ENCODE measurements at places on chromosomes 4 and X. TPM values are rescaled to one million over a fixed set of nuclear protein-coding genes. Genes with fewer than 3 reads are reported as not detected.

GRCh38 chr4:55817691-55818090 is 1.9 kb upstream of the EXOC1L start:
- H3K27ac ChIP-seq: no peak overlapping the region
- no peaks in the 10 kb centered on the region for H3K27me3 ChIP-seq
- no peaks in the 10 kb centered on the region for H3K36me3 ChIP-seq
- no peaks in the 10 kb centered on the region for H3K4me1 ChIP-seq
- no peak overlapping the region for H3K4me3 ChIP-seq

DNA sequence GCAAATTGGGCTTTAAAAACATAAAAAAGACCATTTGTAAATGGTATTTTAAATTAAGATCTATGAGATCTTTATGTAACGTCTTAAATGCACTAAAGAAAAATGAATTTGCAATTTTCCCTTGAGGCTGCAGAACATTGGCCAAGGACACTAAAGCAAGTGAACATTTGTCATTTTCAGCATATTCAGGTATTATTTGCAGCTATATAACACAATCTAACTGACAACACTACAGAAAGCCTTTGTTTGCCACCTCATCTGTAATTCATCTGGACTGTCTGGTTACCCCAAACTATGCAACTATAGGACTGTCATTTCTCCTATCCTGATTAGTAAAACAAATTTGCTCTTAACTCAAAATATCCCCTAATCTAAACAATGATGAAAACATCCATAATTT is 74.8 kb downstream of the ANTXR2 start:
- no peaks in the 10 kb centered on the region for H3K27me3 ChIP-seq
- H3K36me3 ChIP-seq: no peaks in the 10 kb centered on the region
- no peak for DNase-seq
- H3K27ac ChIP-seq: no peak overlapping the region
- no peaks in the 10 kb centered on the region for H3K4me1 ChIP-seq

GRCh38 chr4:4599481-4600275 is 57.8 kb upstream of the STX18 start:
- H3K4me3 ChIP-seq: no peak overlapping the region
- H3K27ac ChIP-seq: no peak overlapping the region
- H3K27me3 ChIP-seq: no peaks in the 10 kb centered on the region
- DNase-seq: no peak
- H3K36me3 ChIP-seq: no peaks in the 10 kb centered on the region

DNA sequence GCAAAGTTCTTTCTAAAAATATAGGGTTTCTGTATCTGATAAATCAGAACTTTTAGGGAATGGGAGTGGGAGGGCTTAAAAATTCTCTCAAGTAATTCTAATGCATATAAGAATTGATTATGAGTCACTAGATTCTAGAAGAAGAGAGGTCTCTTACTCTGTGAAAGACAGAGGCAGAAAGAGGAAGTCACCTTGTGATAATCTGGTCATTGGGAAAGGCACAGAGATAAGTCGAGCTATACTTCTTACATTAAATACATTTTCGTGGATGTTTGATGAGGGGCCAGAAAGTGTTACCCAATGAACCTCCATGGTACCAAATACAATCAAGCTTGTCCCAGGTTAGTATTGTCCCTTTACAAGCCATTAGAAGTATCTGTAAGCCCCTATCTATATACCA is 134.4 kb downstream of the MAD2L1 start:
- no peaks in the 10 kb centered on the region for H3K4me1 ChIP-seq
- no peak for DNase-seq
- no peak overlapping the region for H3K27ac ChIP-seq
- no peaks in the 10 kb centered on the region for H3K36me3 ChIP-seq
- H3K4me3 ChIP-seq: no peak overlapping the region
- H3K27me3 ChIP-seq: no peaks in the 10 kb centered on the region

- H3K27me3 ChIP-seq: no peaks in the 10 kb centered on the region
- no peaks in the 10 kb centered on the region for H3K4me1 ChIP-seq
- peak; percentile 51 for DNase-seq
- no peak overlapping the region for H3K4me3 ChIP-seq
- peak overlapping the region; percentile 82 for H3K27ac ChIP-seq
- H3K36me3 ChIP-seq: no peaks in the 10 kb centered on the region
These were observed 3.2 kb downstream of the EFNB1 start for GRCh38 chrX:68832101-68832416.

DNA sequence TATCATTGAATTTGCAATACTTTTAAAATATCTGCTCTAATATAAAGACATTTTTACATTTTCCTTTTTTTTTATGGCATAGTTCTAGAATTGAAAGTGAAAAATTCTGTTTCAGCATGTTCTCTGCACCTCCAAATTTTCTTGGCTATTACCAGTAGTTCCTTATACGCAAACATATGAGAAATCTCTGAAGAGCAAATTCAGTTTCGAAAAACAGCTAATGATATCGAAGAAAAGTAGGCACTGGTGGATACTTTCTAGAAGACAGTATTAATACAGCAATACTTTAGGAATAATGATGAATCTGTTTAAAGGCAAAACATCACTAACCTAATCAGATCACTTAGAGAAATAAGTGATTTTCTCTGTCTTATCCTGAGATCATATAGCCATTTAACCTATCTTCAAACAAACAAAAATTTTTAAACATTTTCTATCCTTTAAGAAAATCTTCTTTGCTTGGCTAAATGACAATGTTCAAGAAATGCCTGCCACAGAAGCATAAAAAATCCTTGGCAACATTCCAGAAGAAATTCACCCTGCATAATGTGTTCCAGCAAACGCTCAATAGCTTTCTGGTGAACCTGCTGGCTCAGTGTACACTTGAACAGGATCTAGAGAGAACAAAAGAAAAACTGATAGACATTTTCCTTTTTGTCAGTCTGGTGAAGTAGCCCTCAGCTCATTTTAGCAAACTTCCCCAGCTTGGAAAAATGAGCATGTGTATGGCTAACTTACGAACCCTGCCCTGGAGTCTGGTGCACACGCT is 51.2 kb upstream of the KLF3 start:
- H3K27ac ChIP-seq: no peak overlapping the region
- H3K36me3 ChIP-seq: no peaks in the 10 kb centered on the region
- no peaks in the 10 kb centered on the region for H3K4me1 ChIP-seq
- no peak overlapping the region for H3K4me3 ChIP-seq
- no peak for DNase-seq

DNA sequence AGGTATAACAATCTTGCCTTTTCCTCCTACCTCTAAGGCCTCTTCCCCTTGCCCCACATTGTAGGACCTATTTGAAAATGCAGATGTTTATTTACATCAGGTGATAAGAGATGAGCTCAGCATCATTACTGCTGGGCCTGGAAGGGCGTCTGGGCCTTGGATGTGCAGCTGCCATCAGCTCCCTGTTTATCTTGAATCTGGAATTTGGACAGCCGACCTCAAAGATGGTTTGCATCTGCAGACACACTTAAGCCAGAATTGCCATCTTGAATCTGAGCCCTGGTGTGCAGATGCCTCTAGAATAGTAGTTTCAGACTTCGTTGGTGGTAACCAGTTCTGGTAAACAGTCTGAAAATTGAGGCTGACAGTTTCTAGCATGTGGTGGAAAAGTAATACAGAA is 59.0 kb downstream of the FAM193A start:
- peaks cover 8% of the 10 kb centered on the region for H3K4me1 ChIP-seq
- DNase-seq: no peak
- no peaks in the 10 kb centered on the region for H3K36me3 ChIP-seq
- H3K27me3 ChIP-seq: no peaks in the 10 kb centered on the region
- no peak overlapping the region for H3K27ac ChIP-seq
- H3K4me3 ChIP-seq: no peak overlapping the region

- no peaks in the 10 kb centered on the region for H3K4me1 ChIP-seq
- DNase-seq: no peak
- no peak overlapping the region for H3K27ac ChIP-seq
- H3K36me3 ChIP-seq: no peaks in the 10 kb centered on the region
- H3K4me3 ChIP-seq: no peak overlapping the region
These were observed 168.8 kb upstream of the FRG1 start for GRCh38 chr4:189771696-189772361.

DNA sequence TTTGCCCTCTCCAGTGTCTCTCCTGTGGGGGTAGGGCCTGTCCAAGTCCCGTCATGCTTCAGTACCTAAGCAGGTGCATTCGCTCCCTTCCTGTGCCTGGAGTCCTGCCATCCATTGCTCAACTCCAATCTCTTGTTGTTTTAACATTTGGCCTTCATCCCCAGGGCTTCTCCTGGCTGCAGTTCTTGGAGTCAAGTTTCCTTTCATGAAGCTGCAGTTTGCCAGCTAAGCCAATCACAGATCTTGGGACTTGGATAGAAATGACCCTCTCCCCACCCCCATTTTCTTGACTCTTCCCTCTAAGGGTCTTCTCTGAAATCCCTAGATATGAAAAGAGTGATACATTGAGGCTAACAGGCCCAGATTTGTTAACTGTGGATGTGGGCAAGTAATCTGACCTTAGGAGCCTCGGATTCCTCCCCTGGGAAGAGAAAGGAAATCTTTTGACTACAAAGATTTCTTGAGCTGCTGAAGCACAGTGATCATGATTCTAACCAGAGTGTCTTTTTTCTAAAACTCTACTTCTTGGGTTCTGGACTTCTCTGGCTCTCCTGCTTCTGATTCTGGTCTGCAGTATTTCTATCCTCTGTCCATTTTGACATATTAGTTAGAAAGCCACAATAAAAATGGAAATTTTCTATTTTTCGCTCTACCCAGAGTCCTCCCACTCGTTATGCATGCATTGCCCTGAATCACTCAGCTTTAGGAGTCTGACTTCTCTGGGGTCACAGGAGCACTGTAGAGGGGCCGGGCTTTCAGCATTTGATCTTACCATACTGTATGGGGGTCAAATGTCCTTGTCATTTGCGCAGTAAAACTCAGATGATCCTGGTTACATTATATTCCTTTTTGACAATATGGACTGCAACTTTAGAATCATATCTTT is 61.0 kb downstream of the CHRNA9 start:
- peak overlapping the region; percentile 45 for H3K27ac ChIP-seq
- H3K4me1 ChIP-seq: no peaks in the 10 kb centered on the region
- peak; percentile 61 for DNase-seq

- no peak overlapping the region for H3K4me3 ChIP-seq
- no peaks in the 10 kb centered on the region for H3K36me3 ChIP-seq
- H3K4me1 ChIP-seq: no peaks in the 10 kb centered on the region
- H3K27ac ChIP-seq: peak overlapping the region; percentile 59
- H3K27me3 ChIP-seq: no peaks in the 10 kb centered on the region
These were observed 7.8 kb upstream of the SH3TC1 start for GRCh38 chr4:8191136-8191747.

GRCh38 chr4:158484173-158484885 is 37.4 kb upstream of the RXFP1 start:
- H3K27me3 ChIP-seq: no peaks in the 10 kb centered on the region
- H3K36me3 ChIP-seq: no peaks in the 10 kb centered on the region
- H3K4me3 ChIP-seq: no peak overlapping the region
- no peak for DNase-seq

- H3K27me3 ChIP-seq: no peaks in the 10 kb centered on the region
- no peak overlapping the region for H3K4me3 ChIP-seq
- no peaks in the 10 kb centered on the region for H3K4me1 ChIP-seq
- no peaks in the 10 kb centered on the region for H3K36me3 ChIP-seq
These were observed 215.3 kb upstream of the CTSO start for GRCh38 chr4:156169011-156169410.

GRCh38 chr4:6019316-6020263 is 1.4 kb upstream of the C4orf50 start:
- no peak overlapping the region for H3K4me3 ChIP-seq
- no peak for DNase-seq
- no peaks in the 10 kb centered on the region for H3K27me3 ChIP-seq
- no peak overlapping the region for H3K27ac ChIP-seq
- no peaks in the 10 kb centered on the region for H3K36me3 ChIP-seq

DNA sequence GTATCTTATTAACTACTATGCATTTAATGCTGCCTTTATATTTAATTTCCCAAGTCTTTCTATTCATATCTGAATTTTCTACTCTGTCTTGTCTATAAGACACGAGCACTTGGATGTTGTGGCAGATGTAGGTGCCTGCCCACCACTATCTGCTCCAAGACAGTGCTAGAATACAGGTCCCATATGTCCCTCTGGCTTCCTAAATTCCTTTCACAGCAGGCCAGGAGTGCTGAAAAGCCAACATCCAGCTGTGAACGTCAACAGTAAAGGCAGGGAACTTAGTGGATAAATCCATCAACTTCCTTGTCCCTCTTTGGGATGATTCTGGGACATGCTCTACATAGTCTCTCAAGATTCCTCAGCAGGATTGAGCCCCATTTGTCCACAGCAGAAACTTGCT is 245.1 kb upstream of the ETNPPL start:
- no peak overlapping the region for H3K27ac ChIP-seq
- H3K4me1 ChIP-seq: no peaks in the 10 kb centered on the region
- H3K4me3 ChIP-seq: no peak overlapping the region

DNA sequence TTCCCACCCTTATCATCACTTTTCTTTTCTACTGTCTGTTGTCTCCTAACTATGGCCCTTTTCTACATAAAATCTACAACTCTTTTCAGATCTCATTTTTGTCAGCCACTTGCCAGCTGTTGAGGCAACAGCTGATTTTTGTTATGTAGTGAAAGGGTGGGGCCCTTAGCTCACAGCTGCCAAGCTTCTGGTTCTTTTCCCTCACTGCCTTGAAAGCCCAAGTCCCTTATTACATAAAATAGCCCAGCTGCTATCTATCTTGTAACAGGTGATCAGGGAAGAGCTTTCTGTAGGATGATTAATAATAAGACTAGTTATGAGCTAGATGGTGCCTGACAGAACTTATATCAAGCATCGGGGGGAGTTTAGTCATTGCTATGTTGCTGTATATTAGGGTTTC is 45.9 kb downstream of the ADGRL3 start:
- H3K27me3 ChIP-seq: no peaks in the 10 kb centered on the region
- H3K36me3 ChIP-seq: no peaks in the 10 kb centered on the region
- H3K27ac ChIP-seq: no peak overlapping the region
- H3K4me1 ChIP-seq: no peaks in the 10 kb centered on the region
- no peak overlapping the region for H3K4me3 ChIP-seq

GRCh38 chrX:69362856-69363255 is 141.3 kb upstream of the NALF2 start:
- peak; percentile 63 for DNase-seq
- H3K27ac ChIP-seq: peak overlapping the region; percentile 74
- no peaks in the 10 kb centered on the region for H3K36me3 ChIP-seq
- no peak overlapping the region for H3K4me3 ChIP-seq
- no peaks in the 10 kb centered on the region for H3K4me1 ChIP-seq

GRCh38 chr4:157013656-157014055 is 42.1 kb upstream of the PDGFC start:
- H3K36me3 ChIP-seq: no peaks in the 10 kb centered on the region
- no peaks in the 10 kb centered on the region for H3K27me3 ChIP-seq
- no peaks in the 10 kb centered on the region for H3K4me1 ChIP-seq
- no peak overlapping the region for H3K4me3 ChIP-seq
- DNase-seq: no peak

- no peaks in the 10 kb centered on the region for H3K36me3 ChIP-seq
- H3K4me3 ChIP-seq: no peak overlapping the region
- no peak overlapping the region for H3K27ac ChIP-seq
- DNase-seq: no peak
These were observed 103.6 kb upstream of the TEX13D start for GRCh38 chrX:124228849-124229248.

PPP2R2C gene
- total RNA-seq: 49.1 TPM

ABCE1 gene
- total RNA-seq: 53.2 TPM

TLR2 gene
- total RNA-seq: 1.3 TPM

PABPC5 gene
- 1.5 TPM for total RNA-seq

SUPT20HL1 gene
- total RNA-seq: not detected

GAGE13 gene
- total RNA-seq: not detected

PCDH19 gene
- 5.2 TPM for total RNA-seq

SOWAHD gene
- not detected for total RNA-seq

PPARGC1A gene
- 2.9 TPM for total RNA-seq

Measured in uterus (tissue), 4 donors.